ENCODE measurements at places on chromosomes 12 and 14.
A peak's percentile ranks its signal among the peaks of the same experiment; 100 is the strongest.

GRCh38 chr14:21267431-21267845 is 1.8 kb downstream of the HNRNPC start:
- DNase-seq: no peak

- DNase-seq: no peak
Measured at GRCh38 chr14:104584557-104584956, 5.0 kb downstream of the C14orf180 start.

GRCh38 chr12:41795051-41795600 is 349.5 kb downstream of the GXYLT1 start:
- DNase-seq: no peak

DNA sequence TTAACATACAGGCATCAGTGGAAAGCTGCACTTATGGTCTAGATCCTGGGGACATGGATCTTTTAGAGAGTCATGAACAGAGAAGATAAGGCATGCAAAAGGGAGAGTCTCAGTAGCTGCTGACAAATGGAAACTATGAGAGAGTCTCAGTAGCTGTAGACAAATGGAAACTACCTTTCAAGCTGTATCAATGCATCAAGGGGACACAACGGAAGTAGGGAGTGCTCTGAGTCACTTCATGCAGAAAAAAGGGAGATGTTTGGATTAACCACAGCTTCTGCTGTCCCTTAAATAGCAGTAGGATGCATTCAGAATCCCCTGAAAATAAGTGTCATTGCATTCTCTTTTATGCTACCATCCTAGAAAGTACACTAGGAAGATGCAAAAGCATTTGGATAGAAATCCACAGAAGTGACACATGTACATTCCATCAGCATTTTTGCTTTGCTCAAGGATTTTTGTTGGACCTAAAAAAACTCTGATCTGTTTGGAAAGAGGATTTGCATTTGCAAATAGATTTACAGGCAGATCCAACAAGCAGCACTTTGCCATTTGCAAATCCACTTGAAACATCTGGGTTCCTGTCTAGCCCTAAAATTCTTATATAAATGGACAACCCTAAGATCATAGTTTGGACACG is 227.5 kb upstream of the LMO3 start:
- DNase-seq: no peak

- no peak for DNase-seq
Measured at GRCh38 chr12:92810370-92810769, 107.6 kb downstream of the PLEKHG7 start.

DNA sequence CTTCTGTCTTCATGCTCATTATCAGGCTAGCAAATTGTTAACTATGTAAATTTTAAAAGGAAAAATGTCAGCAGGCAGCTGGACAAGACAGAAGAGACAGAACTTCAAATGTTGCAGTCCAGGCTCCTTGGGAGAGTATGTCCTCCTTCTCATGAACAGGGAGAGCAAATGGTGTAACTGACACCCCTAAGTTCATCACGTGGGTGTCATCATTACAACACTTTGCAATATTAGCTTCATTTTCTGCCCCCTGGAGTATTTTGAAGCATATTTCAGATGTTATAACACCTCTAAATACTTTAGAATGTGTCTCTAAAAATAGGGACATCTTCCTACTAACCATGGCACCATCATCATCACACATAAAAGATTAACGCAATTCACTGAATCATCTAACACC is 62.1 kb downstream of the ZNF664 start:
- no peak for DNase-seq

DNA sequence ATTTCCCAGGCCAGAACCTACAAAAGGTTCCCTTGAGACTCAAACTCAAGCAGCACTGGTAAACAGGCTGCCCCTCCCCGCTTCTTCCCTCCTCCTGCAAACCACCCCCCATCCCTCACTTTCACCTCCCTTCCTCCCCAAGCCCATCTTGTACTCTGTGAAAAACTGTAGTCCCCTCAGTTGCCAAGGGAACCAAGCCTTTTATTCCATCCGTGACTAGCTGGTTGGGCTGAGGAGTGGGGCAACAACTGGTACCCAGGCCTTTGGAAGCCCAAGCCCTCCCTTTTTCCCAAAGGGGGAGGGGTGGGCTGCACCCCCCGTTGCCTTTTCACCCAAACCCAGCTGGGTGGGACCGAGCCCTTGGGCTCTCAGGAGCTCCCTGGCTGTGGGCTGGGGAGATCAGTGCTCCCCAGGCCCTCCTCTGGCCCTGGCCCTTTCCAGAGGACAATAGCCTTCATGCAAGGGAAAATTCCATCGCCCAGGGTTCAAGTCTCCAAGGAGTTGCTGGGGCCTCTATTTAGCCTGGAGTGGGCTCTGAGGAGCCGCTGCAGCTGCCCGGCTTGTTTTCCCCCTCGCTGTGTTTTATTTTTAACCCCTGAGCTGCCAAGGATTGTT is 61.9 kb downstream of the ZFP36L1 start:
- no peak for DNase-seq

DNA sequence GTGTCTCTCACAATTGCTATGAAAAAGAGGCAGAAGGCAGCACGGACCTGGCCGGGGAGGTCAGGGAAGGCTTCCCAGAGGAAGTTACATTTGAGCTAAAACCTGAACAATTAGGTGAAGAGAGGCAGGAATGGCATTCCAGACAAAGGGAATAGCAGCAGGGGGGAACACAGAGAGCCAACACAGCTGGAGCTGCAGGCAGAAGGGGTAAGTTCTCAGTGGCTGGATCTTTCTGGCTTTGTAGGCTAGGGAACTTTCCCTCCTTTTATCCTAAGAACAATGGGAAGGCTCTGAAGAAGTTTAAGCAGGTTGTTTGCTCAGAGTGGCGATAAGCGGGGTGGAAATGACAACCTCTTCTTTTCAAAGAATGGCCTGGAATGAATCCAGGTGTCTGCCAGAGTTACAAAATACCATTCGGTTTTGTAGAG is 100.0 kb downstream of the PRIMA1 start:
- DNase-seq: no peak

DNA sequence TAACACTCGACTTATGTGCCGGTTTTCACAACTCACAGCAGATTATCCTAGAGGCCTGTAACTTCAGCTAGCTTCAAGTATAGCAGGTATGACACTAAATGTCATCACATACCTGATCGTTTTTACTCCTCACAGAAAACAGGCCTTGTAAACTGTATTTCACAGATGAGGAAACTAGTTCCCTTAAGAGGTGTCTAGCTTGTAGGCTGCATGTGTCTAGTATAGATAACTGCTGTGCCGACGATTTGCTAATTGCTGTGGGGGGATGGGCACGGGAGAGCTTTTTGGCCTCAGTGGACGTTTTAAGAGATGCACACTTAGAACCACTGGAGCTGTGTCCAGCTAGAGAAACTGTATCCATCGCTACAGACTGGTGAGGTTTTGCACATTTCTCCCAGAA is 78.8 kb downstream of the PAPOLA start:
- DNase-seq: no peak

DNA sequence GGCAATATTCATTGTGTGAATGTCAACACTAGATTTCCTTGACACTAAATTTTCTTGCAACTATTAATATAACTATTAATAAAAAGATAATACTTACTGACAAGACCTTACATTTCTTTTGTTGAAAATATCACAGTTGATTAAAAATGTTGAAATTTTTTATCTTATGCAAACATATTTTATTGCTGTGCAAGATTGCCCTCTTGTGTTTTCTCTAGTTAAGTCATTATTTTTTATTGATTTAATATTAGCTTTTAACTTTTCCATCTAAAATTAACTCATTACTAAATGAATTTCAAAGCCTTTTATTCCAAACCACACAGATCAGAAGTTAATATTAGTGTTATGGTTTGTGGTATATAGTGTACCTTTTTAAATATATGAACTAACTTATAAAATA is 11.7 kb upstream of the NAA30 start:
- DNase-seq: no peak

DNA sequence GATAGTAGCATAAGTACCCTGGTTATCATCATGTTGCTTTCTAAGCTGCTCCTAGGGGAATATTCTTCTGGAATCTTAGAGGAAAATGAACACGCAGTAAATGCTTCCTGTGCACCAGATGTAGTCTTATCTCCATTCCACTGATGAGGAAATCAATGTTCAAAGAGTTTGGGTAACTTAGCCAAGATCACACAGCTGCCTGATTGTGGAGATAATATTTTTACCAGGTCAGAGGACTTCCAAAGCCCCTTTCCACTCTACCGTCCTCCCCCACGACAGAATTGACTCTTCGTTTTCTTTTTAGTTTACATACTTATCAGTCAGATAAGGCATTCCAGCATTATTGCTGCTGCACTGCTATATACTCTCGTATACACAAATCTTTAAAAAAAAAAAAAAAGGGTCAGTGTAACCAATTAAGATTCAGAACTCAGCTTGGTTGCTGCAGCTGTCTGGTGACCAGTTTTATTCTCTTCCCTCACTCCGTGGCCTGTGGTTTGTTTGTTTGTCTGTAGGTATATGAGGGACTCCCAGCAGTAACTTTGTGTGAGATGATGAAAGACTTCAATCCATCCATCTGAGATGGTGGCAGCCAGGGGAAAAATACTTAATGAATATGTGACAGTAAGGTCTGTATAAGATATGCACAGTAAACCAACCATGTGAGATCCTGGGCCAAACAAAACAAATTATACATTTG is 110.5 kb downstream of the TGFB3 start:
- no peak for DNase-seq

DNA sequence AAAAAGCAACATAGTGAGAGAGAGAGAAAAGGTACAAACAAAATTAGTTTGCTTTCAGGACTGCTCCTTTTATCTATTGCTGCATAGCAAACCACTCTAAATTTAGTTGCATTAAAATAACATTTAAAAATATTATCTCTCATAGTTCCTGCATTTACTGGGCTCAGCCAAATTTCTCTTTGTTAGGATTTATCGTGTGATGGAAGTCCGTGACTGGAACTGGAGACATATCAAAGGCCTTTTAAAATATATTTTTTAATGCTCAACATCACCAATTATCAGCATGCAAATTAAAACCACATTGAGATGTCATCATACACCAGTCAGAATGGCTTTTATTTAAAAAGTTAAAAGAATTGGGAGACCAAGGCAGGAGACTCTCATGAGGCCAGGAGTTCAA is 107.6 kb upstream of the SYT1 start:
- no peak for DNase-seq

DNA sequence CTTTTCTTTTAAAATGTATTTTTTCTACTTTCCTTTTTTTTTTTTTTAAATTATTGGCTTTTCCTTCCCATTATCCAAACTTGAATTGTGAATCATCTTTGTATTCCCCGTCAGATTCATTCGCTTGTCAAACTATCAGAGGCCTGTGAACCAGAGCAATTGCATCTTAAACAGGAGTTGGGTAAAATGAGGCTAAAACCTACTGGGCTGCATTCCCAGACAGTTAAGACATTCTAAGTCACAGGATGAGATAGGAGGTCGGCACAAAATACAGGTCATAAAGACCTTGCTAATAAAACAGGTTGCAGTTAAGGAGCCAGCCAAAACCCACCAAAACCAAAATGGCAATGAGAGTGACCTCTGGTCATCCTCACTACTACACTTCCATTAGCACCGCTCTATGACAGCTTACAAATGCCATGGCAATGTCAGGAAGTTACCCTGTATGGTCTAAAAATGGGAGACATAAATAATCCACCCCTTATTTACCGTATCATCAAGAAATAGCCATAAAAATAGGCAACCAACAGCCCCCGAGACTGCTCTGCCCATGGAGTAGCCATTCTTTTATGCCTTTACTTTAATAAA is 19.9 kb downstream of the FUT8 start:
- no peak for DNase-seq

GRCh38 chr12:48965298-48965838 is 6.2 kb downstream of the WNT10B start:
- no peak for DNase-seq

GRCh38 chr12:84793558-84794367 is 118.8 kb downstream of the SLC6A15 start:
- no peak for DNase-seq

GRCh38 chr14:80771201-80771600 is 170.3 kb downstream of the CEP128 start:
- no peak for DNase-seq

DNA sequence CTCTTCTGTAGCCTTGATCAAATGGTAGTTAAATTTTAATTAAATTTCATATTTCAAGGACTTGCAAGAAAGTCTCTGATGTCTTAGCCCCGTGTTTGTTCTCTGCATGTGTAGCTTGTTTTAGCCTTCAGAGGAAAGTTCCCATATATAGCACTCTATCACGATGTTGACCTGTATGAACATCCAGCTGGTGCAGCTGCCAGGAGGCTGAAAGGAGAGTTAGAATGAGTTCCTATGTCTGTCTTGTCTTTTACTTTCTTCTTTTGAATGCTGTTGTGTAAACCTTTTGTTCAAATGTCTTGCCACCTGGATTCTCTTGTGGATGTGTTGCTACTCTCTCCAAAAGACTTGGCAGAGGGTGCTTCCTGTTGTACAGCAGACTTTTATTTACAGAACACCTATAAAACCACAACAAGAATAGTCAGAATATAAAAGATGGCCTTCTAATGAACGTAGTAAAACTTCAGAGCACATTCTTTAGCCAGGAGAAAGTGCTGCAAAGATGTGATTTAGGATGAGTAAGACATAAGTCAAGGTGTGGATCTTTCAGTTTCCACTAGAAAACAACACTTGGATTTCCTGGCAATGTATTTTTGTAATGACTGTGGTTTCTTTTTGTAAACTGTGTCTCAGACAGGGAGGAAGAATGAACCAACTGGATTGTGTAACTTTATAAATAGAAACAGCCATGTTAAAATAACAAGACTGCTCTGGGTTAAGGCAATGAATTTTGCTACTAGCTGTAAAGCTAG is 17.2 kb downstream of the NAV3 start:
- DNase-seq: peak; percentile 10

DNA sequence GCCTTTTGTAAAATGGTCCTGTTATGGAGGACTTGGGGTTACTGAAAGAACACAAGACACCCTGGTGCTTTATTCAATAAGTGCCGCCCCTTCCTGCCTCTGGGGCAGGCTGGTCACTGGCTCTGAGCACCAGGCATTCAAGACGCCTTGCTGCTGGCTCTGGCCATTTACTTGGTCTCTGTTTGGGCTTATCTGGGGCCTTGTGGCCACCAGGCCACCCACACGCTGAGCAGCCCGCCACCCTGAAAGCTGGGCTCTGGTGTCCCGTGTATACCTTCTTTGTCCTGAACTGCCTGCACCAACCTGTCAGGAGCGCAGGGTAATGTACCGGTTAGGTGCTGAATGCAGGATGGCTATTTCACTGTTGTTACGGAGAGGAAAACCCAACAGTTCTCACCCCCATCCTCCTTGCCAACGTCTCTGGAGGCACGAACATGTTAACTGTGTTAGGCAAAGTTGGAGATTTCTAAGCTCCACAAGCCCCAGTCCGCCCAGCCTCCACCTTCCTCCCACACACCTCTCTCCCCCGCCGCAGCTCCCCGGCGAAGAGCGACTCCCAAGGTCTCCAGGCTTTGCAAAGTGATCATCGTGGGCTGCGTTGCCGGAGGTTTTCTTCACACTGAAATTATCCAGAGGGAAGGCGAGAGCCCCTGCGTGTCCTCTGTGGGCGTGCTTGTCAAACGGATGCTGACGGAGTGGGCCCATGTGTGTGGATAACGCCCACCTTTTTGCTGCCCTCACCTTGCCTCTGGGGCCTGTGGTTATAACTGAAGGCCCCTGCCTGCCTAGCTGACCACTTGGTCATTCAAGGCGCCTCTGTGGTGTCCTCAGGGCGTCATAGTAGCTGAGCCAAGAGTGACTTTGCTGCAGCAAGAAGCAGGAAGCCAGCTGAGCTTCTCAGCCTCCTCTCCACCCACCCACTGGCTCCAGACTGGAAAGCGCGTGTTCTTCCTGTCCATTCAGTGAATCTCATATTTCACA is 18.8 kb upstream of the BEGAIN start:
- DNase-seq: no peak
